ENCODE measurements at places on chromosomes 6 and 20. TPM values are rescaled to one million over a fixed set of nuclear protein-coding genes. Genes with fewer than 3 reads are reported as not detected.

- DNase-seq = no peak
Observed at GRCh38 chr6:39566456-39566855, 158.8 kb downstream of the KIF6 start.

LY6G5C gene
- not detected for total RNA-seq

DNA sequence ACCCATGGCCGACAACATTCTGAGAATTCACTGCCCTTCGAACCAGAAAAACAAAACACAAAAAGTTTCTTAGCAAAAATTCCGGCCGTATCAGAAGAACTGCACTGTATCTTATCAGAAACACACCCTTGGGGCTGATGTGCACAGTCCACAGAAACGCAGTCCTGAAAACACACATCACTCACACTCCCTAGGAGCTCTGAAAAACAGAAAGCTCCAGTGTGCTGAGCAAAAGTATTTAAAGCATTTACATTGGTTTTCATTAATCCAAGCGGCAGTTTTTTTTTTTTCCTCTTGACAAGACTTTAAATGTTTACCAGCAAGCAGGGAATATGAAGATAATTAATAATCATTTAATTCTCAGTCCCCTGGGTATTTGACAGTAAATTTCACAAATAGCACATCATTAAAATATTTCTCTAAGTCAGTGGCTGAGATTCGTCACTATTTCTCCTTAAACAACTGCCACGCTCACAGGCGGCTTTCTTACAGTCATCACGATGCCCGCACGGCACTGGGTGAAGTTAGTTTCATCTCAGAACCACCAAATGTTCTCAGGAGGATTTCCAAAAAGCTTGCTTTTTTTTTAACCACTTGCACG is 13.3 kb downstream of the NFATC2 start:
- DNase-seq = peak; percentile 44

GRCh38 chr6:2708456-2708855 is 42.3 kb downstream of the MYLK4 start:
- no peak for DNase-seq

GRCh38 chr6:2021713-2022125 is 223.7 kb downstream of the GMDS start:
- peak; percentile 75 for DNase-seq

DNA sequence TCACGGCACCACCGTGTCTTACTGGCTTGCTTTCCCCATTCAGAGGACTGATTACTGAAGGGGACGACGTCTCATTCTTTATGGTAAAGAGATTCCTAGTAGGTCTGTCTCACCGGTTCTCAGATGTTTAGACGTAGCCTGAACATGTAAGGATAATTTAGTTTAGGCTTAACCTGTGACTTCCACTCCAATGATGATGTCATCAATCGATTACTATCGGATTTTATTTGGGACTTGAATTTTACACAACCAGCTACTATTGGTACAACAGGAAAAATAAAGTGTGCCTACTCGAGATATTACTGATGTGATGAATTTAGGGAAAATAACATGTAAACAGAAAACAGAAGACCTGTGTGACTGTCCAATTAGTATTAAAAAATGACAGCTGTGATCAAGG is 4.5 kb upstream of the SSR1 start:
- no peak for DNase-seq

PRRT1 gene
- total RNA-seq = 3.8 TPM

DNA sequence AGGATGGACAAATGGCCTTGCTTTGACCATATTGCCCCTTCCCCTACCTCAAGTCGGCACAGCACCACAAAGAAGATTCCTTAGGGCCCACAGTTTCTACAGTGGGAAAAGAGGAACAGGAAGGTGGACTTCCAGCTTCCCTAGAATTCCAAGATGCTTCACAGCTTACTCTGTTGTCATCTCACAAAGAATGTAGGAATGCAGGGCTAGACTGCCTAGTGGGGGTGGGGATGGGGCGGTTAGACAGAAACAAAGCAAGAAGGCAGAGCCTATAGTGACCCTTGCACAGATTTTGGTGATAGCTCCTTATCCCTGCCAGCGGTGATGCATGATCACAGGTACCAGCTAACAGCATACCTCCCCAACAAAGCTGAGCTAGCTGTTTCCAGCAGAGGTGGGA is 607.6 kb upstream of the MAN1A1 start:
- no peak for DNase-seq

DNA sequence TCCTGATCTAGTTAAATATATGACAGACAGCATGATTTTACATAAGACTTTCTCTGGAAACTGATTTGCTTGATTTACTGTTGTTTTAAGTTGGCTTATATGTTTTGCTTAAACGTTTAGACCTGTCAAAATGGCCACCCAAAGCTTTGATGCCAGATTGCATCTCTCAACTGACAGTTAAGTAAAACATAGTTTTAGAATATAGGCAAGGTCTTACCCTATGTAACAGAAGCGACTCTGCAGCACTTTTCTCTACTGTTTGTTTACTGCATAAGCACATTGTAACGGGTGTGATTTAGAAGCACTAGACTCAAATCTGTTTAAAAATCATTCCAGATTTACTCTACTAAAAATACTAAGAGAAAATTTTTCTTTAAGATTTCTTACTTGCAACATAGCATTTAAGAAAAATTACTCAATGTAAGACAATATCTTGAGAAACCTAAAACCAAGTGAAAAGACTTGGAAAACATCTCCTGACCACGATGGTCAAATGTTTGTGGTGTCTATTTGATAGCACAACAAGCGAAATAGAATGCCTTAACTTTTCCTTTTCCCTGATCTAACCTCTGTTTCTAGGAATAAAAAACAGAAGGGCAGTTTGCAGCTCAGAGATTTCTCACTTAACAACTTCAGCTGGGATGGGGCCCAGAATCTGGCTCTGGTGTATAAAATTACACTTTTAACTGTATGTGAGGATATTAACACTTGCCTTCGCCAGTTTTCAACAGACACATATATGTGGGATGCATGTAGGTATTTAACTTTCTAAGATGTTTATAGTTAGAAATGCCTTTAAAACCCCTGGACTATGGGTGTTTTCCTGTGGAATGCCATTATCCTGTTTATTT is 47.4 kb downstream of the AIG1 start:
- DNase-seq = no peak

RAB44 gene
- 1.1 TPM for total RNA-seq

- DNase-seq = no peak
Observed at GRCh38 chr6:43716099-43716498, 28.5 kb upstream of the MRPS18A start.

- DNase-seq = no peak
Observed at GRCh38 chr6:92497281-92497680, 922.1 kb downstream of the EPHA7 start.

GABBR1 gene
- total RNA-seq = 18.4 TPM

IL17F gene
- total RNA-seq = not detected

CRNKL1 gene
- 11.9 TPM for total RNA-seq

- DNase-seq = no peak
Observed at GRCh38 chr20:41609474-41609873, 8.7 kb downstream of the CHD6 start.

DNA sequence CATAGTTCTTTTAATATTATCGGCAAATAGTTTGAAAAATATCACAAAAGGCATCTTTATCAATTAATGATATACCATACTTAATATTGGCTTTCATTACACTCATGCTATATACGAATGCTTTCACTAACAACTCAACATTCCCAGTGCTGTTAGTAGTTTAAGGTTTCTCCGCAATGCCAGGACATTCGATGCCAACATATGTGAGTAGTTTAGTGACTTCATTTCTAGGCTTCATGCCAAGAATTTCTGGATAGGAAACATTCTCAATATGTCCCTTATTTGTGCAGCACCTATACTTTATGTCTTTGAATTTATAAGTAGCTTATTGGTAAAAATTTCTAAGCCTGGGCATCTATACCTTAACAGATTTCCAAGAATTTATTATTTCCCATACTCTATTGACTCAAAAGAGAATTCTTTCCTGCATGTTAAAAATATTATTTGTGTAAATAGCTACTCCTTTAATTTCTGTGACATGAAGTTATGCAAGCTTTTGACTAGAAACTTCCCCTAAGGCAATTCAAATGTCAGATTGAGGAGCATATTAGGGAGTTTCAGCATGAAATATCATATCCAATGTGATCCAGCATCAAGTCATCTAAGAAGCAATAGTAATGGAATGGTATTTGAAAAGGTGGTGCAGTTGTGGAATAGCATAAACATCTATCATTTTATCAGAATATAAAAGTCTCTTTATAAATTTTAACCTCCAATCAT is 236.0 kb upstream of the STXBP5 start:
- no peak for DNase-seq

DNA sequence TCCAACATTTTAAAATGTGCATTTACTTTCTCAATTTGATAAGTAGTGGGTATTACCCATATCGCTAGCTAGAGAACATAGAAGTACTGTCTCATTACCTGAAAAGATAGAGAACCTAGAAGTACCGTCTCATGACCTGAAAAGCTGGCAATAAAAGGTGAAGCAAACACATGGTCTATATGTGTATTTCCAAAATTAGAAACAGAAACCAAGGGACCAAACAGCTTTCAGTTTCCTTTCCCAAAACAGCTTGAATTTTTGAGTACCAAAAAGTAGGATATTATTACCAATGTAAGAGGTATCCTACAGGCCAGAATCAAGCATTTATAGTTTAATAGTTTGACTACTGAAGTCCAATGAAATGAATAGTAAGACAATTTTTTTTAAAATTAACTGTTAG is 77.2 kb downstream of the KIF13A start:
- no peak for DNase-seq

DNA sequence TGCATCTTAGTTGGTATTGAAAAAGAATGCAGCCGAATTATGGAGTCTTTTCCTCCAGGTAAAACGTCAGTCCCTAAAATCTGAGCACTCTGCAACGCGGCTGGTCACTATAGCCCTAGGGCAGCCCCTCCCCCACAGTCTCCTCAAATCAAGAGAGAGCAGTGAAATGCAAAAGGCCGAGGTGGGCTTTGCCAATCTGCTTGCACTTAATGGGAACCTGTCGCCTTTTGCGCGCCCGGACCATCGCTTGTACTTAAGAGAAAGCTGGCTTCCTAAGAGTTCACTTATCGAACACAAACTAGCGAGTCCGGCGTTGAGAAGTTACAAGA is 447 bp downstream of the MCM3 start:
- DNase-seq = no peak

DNA sequence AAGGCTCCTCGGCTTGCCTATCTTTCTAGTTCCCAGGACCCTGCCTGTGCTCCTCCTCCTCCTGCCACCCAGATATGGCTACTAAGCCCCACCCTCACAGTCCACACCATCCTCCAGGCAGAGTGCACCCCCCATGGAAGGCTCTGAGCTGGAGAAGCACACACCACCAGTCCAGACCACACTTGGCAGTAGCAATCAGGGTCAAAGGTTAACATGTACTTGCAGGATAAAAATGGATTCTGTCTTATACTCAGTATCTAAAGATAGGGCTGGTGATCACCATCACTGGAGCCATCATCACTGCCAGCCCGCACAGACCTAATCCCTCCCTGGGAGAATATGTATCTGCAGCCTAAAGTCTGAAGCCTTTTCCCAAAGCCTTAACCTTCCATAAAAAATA is 83.4 kb downstream of the PRKN start:
- no peak for DNase-seq

CTCFL gene
- total RNA-seq = not detected

DNA sequence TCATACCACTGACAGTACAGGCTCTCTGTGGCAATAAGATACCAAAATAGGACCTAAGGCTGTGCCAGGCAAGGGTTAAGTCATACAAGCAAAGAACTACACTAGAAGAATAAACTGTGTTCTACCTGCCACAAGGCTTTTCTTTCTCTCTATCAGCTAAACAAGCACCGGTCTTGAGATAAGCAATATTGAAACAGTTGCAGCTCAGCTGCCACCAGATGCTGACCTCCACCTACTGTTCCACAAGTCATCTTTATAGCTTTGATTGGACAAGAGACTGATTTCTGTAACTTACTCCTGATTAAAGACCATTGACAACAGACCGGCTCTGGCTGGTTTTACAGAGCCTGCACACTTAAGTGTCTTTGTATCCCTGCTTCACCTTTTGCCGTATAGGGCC is 24.1 kb downstream of the SCP2D1 start:
- no peak for DNase-seq

RIPOR2 gene
- 3.7 TPM for total RNA-seq

- DNase-seq = no peak
Observed at GRCh38 chr20:59948828-59949720, 8.9 kb downstream of the FAM217B start.

RBPJL gene
- not detected for total RNA-seq

DNA sequence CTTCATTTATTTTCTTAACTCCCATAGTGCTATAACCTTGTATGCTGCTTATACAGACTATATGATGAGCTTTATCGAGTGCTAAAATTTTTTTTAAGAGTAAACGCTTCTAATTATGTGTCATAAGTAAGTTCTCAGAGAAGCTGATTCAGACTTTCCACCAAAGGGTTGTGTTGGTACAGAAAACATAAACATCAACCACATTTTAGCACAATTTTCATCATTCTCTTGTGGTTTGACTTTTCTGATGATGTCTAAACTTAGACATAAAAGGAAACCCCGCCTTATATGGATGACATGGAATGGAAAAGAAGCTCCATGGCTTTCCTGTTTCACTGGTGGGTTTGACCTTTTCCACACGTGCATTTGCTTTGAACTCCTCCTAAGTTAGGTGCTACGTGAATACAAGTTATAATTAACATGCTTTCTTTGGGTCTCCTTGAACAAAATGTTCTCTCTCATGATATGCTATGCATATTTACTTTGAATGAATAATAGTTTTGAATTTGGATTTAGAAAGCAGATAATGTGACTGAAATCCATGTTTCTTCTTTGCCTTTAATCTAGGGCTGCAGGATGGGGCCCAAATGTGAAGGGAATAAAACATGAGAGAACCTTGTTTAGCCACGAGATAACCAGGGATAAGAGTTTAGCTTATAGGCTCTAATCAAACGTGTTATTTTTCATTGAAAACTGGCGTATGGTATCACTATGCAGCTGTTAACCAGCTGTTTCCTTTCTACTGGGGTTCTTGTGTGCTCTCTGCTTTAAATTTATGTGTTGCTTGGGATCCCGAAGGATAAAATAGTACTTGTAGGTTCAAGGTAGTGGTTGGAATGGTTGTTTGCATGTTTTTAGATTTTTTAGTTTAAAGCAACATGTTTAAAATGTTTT is 127.1 kb upstream of the AHI1 start:
- no peak for DNase-seq

FAM209B gene
- not detected for total RNA-seq

GRCh38 chr6:6811128-6812009 is 222.8 kb downstream of the LY86 start:
- DNase-seq = peak; percentile 64

C4A gene
- total RNA-seq = 56.9 TPM

EPHA7 gene
- 3.9 TPM for total RNA-seq

DNA sequence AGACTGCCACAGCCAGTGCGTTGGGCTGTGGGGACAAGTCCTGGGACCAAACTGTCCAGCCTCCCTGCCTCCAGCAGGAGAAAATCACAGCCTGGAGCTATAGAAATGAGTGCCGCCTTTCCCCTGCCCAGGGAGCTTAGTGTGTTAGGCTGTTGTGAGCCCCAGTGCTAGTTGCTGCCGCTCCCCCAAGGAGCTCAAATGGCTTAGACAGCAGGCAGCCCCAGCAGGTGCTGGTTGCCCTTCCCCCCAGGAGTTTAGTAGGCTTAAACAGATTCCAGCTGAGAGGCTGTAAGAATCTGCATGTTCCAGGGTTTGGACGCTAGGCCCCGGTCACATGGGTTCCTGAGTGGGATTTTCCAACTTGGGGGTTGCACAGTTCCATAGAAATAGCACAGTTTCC is 27.2 kb upstream of the HMGN3 start:
- no peak for DNase-seq

Measured in Peyer's patch (tissue), 4 donors.